ENCODE measurements at places on chromosomes 16 and 17. TPM values are rescaled to one million over a fixed set of nuclear protein-coding genes. Genes with fewer than 3 reads are reported as not detected.

The TNFRSF13B gene
- not detected for total RNA-seq

The CMTM4 gene
- total RNA-seq, result 86.5 TPM

The TP53TG3F gene
- total RNA-seq, result not detected

The CD300LB gene
- total RNA-seq, result not detected

The GP1BA gene
- not detected for total RNA-seq

The LLGL2 gene
- total RNA-seq, result 36.4 TPM

The CDC27 gene
- total RNA-seq, result 86.2 TPM

The CD300H gene
- not detected for total RNA-seq

The SLFN12L gene
- 0.14 TPM for total RNA-seq

The TADA2A gene
- 19.5 TPM for total RNA-seq

The ITGAL gene
- under 0.01 TPM for total RNA-seq

The ZFP3 gene
- 1.6 TPM for total RNA-seq

The IGFBP4 gene
- total RNA-seq, result 18.5 TPM

The KRTAP9-8 gene
- total RNA-seq, result not detected

The CCDC57 gene
- total RNA-seq, result 8.5 TPM

The UTS2R gene
- not detected for total RNA-seq

The CYLD gene
- total RNA-seq, result 79.7 TPM

The DNAH17 gene
- total RNA-seq, result under 0.01 TPM

The DNASE1L2 gene
- total RNA-seq, result 0.34 TPM

The RETREG3 gene
- 78.3 TPM for total RNA-seq

The KRT9 gene
- total RNA-seq, result 0.34 TPM

The CCL3 gene
- total RNA-seq, result not detected

The ALOXE3 gene
- 3.1 TPM for total RNA-seq

The KCNJ18 gene
- total RNA-seq, result not detected

The KRT20 gene
- not detected for total RNA-seq

The BAHCC1 gene
- total RNA-seq, result 0.68 TPM

Measured in nasal cavity respiratory epithelium epithelial cell of viscerocranial mucosa (primary cell).